ENCODE measurements at places on chromosomes 2 and 18.

DNA sequence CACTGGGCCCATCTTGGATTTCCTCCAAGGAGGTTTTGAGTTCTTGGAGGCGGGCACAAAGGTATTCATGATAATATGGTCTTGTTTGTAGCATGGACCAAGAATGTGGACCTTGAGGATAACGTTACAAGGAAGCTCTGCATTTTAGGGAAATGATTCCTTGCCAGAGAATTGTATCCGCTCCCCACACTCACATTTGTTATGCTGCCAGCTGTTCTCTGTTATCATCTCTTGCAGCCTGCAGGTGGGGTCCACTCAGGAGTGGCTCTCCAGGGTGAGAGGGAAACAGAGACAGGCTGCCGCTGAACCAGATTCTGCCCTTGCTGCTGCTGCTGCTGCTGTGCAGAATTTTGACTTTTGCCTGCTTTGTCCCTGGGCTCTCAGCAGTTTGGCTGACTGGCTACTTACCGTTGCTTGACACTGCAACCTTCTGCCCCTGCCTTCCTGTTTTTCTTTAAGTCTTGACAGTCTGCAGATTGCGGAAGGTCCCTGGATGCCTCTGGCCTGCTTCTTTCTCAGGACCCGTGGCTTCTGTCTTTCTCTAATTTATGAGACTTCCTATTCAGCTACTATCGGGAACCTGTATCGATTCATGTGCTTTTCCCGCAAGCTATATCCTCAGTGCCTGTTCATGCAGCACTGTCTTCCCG lies 122.3 kb upstream of the DOCK10 start:
- H3K4me3 ChIP-seq = no peak overlapping the region
- H3K27me3 ChIP-seq = no peaks in the 10 kb centered on the region
- no peaks in the 10 kb centered on the region for H3K36me3 ChIP-seq
- H3K27ac ChIP-seq = no peak overlapping the region
- no peaks in the 10 kb centered on the region for H3K4me1 ChIP-seq

- H3K4me3 ChIP-seq = no peak overlapping the region
- no peaks in the 10 kb centered on the region for H3K4me1 ChIP-seq
- DNase-seq = no peak
- no peak overlapping the region for H3K27ac ChIP-seq
These were observed 48.8 kb downstream of the TCF7L1 start for GRCh38 chr2:85181844-85182456.

DNA sequence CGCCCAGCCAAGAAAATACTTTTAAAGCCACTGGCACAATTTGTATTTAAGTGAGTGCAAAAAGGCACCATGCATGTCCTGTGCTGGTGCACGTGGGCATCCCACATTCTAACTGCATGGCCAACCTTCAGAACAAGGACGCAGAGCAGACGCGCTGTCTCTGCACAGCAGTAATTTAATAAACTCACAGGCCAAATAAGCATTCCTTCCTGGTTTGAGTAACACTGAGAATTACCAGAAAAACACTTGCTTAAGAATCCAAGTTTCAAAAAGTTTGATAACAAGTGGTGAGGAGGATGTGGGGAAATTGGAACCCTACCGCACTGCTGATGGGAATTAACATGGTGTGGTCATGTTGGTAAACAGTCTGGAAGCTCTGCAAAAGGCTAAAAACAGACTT lies 38.7 kb downstream of the RPL31 start:
- H3K4me3 ChIP-seq = no peak overlapping the region
- no peaks in the 10 kb centered on the region for H3K27me3 ChIP-seq
- H3K27ac ChIP-seq = no peak overlapping the region
- no peak for DNase-seq
- no peaks in the 10 kb centered on the region for H3K4me1 ChIP-seq

- H3K27ac ChIP-seq = no peak overlapping the region
- DNase-seq = no peak
- H3K4me1 ChIP-seq = peaks cover 9% of the 10 kb centered on the region
- H3K4me3 ChIP-seq = no peak overlapping the region
- no peaks in the 10 kb centered on the region for H3K36me3 ChIP-seq
- H3K27me3 ChIP-seq = no peaks in the 10 kb centered on the region
These were observed 111.1 kb upstream of the SPOPL start for GRCh38 chr2:138390316-138390945.

DNA sequence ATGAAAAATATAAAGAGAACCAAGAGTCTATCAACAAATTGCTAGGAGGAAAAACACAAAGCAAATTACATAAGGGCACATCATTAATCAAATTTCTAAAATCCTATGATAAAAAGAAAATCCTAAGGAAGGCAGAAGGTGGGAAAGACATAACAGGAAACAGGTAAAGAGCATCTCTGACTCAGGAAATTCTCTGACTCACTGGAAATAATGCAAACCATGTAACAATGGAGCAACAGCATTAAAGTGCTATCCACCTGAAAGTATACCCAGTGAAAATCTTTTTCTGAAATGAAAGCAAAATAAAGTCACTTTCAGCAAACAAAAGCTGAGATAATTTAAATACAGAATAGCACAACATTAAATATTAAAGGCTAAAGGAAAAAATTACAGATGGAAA lies 10.9 kb downstream of the ALK start:
- no peak overlapping the region for H3K4me3 ChIP-seq
- H3K27ac ChIP-seq = no peak overlapping the region
- no peaks in the 10 kb centered on the region for H3K36me3 ChIP-seq
- DNase-seq = no peak

DNA sequence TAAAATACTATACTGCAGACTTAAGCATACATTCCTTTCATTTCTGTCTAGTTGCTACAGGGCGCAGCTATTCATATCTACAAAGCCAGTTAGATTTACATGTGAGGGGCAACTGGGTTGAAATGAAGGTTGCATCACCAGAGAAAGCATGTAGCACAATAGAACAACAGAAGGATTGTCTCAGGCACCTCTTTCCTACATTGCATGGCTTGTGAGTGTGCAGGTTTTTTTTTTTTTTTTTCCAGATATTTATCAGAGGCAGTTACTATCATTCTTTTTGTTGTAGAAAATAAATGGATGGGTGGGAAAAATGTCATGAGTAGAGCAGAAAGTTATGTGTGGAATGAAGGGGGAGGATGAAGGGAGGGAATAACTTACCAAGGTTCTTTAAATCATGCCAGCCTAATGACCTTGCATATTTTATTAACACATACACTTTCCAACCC lies 86.8 kb downstream of the ERBB4 start:
- DNase-seq = no peak
- no peak overlapping the region for H3K4me3 ChIP-seq
- peaks cover 13% of the 10 kb centered on the region for H3K4me1 ChIP-seq
- H3K27ac ChIP-seq = peak overlapping the region; percentile 22
- H3K36me3 ChIP-seq = no peaks in the 10 kb centered on the region

DNA sequence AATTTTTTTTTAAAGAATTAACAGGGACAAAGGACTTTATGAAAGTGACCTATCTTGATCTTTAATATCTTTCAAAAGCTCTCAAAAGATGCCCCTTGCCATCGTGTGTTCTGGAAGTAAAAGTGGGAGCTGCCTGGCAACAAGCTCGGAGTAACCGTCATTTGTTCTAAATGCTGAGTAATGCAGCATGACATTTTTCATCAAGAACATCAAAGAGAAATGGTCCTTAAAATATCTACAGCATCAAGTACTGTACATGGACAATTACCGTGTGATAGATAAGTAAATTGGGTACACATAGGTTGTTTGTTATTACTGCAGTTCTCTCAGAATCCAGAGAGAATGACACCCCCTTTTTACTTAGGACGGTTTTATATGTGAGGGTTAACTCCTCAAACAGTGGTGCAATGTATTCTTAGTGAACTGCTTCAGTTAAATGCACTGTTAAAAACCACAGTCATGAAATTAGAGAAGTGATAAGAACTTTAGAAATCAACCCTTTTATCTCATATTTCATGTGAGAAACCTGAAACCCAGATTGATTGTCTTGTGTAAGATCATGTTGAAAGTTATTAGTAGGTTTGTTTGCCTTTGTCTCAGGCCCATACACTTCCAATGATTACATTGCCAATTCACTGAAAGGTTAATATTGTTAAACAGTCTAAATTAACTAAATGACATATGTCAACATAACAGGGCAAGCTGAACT lies 90.6 kb upstream of the HNMT start:
- no peaks in the 10 kb centered on the region for H3K4me1 ChIP-seq
- H3K27me3 ChIP-seq = no peaks in the 10 kb centered on the region
- H3K36me3 ChIP-seq = no peaks in the 10 kb centered on the region
- DNase-seq = no peak
- H3K4me3 ChIP-seq = no peak overlapping the region

DNA sequence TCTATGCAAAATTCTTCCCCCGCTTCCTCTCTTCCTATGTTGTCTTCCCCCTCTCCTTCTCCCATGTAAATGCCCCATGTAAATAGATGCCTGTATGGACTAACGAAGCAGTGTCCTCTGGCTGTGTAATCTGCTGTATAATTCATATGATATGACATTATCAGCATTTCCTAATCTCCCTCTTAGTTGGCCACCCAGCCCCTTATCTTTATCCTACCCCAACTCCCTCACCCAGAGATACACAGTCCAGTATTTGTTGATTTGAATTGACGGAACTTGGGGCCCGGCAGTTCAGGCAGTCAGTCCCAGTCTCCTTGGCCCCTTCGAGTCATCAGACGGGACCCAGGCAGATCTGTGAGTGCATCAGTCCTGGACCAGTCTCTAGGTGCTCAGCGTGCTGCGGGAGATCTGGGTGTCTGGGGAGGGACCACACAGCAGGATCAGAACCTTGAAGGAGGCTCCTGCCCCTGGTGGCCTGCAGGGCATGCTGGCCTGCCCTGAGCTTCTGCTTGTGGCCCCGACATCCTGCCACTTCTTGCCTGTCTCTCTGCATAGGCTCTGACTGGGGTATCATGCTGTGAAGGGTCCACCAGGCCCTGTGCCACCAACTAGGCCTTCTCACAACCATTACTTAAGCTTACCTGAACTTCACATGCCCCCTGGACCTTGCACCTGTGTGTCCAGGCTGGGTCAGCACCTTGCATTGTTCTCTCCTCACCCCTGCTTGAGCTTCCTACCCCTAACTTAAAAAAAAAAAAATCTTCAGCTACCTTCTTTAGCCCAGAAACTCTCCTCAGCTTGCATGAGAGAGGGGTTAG lies 88.1 kb upstream of the ATL2 start:
- H3K36me3 ChIP-seq = no peaks in the 10 kb centered on the region
- peaks cover 20% of the 10 kb centered on the region for H3K4me1 ChIP-seq
- no peak overlapping the region for H3K4me3 ChIP-seq
- no peak for DNase-seq
- no peaks in the 10 kb centered on the region for H3K27me3 ChIP-seq

- H3K4me3 ChIP-seq = no peak overlapping the region
- H3K4me1 ChIP-seq = peaks cover 21% of the 10 kb centered on the region
- peak overlapping the region; percentile 85 for H3K27ac ChIP-seq
- no peaks in the 10 kb centered on the region for H3K27me3 ChIP-seq
- no peak for DNase-seq
These were observed 159.0 kb upstream of the HAAO start for GRCh38 chr2:42951263-42951938.

DNA sequence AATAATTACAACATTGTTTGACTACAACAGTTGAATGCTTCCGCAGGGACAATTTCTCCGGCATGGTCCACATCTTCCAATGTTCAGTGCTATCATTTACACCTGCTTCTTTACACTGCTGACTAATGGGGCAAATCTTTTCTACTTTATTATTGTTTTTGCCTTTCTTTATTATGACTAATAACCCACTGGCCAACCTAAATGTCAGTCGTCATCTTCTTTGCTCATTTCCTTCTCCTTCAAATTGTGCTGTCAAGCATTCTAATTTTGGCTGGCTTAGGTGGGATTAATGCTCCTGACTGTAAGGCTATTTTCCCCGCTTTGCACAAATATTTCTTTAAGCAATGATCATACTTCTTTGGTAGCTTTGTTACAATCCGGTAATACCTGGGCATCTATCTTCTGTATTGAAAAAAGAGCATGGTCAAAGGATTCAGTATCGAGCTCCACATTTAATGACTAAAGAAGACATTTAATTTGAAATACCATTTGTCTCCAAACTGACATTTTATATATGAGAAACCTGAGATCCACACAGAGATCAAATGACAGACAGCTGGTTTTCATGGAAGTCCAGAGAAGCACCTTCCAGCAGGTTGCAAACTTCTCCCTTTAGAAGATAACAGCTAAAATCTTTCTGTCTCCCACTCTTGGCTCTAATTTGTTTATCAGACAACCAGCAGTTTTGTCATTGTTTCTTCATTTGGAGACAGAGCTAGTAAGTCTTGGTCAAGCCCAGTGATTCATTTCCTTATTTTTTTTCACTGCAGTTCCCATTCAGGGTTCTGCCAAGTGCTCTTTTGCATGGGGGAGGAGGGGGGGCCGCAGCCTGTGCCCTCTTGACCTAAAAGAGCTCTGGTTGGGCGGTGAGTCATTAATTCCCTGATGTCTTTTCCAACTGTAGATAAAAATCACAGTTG lies 132.9 kb downstream of the SOCS6 start:
- no peaks in the 10 kb centered on the region for H3K36me3 ChIP-seq
- H3K4me3 ChIP-seq = no peak overlapping the region
- peaks cover 50% of the 10 kb centered on the region for H3K4me1 ChIP-seq
- no peaks in the 10 kb centered on the region for H3K27me3 ChIP-seq
- peak; percentile 90 for DNase-seq

DNA sequence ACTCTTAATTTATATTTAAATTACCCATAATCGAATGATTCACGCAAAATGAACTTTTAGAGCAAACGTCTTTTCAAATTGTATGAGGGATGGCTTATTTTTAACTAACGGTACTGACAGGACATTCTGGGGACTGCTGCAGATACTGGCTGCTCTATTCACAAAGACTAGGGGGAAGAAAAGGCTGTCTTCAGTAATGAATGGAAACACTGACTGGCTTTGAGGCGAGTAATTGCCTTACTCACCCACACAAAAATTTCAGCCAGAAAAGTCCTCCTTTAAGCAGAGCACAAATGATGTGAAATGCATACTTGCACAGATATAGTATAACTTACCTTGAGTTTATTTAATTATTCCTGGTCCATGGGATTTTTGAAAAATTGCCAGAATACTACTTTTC lies 852.6 kb downstream of the DPP10 start:
- H3K27ac ChIP-seq = no peak overlapping the region
- H3K36me3 ChIP-seq = no peaks in the 10 kb centered on the region
- H3K4me1 ChIP-seq = no peaks in the 10 kb centered on the region
- H3K27me3 ChIP-seq = no peaks in the 10 kb centered on the region
- H3K4me3 ChIP-seq = no peak overlapping the region

DNA sequence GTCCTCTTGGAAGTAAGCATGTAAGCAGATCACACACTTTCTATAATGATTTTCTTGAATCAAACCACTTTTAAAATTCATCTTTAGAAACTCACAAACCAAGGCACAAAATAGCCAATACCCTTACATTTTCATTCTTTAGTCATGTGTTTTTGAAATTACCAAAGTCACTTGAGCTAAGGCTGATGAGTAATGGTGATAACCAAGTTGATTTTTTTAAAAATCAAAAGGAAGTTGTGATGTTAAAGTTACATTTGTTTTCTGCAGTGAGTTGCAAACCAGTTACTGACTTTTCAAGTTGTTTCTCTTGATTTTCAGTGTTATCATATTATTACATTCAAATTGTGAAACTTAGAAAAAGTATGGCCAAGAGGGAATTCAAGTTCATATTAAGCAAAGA lies 21.5 kb upstream of the IL18RAP start:
- no peak overlapping the region for H3K4me3 ChIP-seq
- no peaks in the 10 kb centered on the region for H3K36me3 ChIP-seq
- no peak overlapping the region for H3K27ac ChIP-seq
- H3K4me1 ChIP-seq = no peaks in the 10 kb centered on the region
- H3K27me3 ChIP-seq = peaks cover 8% of the 10 kb centered on the region
